Uterine smooth muscle cell (primary cell): ENCODE measurements at places on chromosomes 2 and 18. TPM values are rescaled to one million over a fixed set of nuclear protein-coding genes. Genes with fewer than 3 reads are reported as not detected.

XRCC5 gene
- 222 and 386 TPM in 2 replicates for total RNA-seq

RMDN2 gene
- total RNA-seq = 3.2 and 3.7 TPM in 2 replicates

EGR4 gene
- total RNA-seq = not detected in 2 replicates

CLEC4F gene
- total RNA-seq = not detected in 2 replicates

ALPG gene
- not detected in 2 replicates for total RNA-seq

EFEMP1 gene
- 10.8 and 35.9 TPM in 2 replicates for total RNA-seq

AQP12B gene
- not detected in 2 replicates for total RNA-seq

ALPI gene
- not detected in 2 replicates for total RNA-seq

DNER gene
- 0.55 and 2.6 TPM in 2 replicates for total RNA-seq

TSPYL6 gene
- total RNA-seq = not detected in 2 replicates

SLC9A4 gene
- not detected in 2 replicates for total RNA-seq

IL1RN gene
- not detected in 2 replicates for total RNA-seq

SH3BP4 gene
- total RNA-seq = 30.5 and 43.1 TPM in 2 replicates
